ENCODE measurements at places on chromosomes 16 and 17.
A peak's percentile ranks its signal among the peaks of the same experiment; 100 is the strongest.

GRCh38 chr17:70313086-70313852 is 143.9 kb downstream of the KCNJ2 start:
- DNase-seq: no peak

DNA sequence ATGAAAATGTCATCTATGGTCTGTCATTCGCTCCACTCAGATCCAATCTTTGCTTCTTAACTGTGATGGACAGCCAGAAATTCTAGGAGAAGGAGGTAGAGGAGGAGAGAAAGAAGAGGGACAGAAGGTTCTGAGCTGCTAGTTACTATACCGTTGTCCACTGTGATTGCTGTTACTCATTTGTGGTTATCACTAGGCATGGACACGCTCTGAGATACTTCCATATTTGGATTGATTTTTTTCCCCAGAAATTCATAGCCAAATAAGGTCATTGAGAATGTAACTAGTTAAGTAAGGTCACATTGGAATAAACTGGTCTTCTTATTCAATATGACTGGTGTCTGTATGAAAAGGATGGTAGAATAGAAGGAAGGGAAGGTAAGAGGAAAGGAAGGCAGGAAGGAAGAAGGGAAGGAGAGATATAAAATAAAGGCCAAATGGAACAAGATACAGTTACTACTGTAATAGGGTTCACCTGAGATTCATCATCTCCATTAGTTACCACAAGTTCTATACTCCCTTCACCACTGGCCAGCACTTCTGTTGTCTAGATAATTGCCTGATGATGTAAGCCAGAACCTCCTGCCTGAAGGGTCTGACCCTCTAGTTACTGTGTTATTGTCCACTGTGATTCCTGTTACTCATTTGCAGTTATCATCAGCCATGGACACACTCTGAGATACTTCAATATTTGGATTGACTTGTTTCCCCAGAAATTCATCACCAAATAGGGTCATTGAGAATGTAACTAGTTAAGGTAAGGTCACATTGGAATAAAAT is 2.9 kb downstream of the KRTAP9-7 start:
- no peak for DNase-seq

GRCh38 chr17:7927596-7927995 is 2.1 kb downstream of the KCNAB3 start:
- no peak for DNase-seq

- DNase-seq: no peak
Measured at GRCh38 chr17:38562903-38563302, 42.8 kb downstream of the SRCIN1 start.

- no peak for DNase-seq
Measured at GRCh38 chr17:30308406-30308805, 16.7 kb upstream of the BLMH start.

DNA sequence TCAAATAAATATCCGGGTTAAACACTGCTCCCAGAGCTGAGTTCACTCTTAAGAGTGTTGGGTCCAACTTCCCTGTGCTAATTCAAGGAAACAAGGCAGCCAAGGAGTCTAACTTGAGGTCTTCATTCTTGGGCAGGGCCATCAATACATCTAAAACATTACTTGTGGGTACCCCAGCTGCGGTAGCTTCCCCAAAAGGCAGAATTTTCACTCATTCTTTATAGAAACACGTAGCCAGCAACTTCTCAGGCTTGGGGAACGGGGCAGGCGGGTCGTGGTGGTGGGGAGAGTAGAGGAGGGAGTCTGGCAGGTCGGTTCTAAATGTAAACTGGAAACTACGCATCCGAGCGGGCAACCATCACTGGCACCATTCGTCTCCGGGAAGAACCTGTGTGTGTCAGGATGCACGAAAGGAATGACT is 666 bp upstream of the METTL9 start:
- peak; percentile 9 for DNase-seq

DNA sequence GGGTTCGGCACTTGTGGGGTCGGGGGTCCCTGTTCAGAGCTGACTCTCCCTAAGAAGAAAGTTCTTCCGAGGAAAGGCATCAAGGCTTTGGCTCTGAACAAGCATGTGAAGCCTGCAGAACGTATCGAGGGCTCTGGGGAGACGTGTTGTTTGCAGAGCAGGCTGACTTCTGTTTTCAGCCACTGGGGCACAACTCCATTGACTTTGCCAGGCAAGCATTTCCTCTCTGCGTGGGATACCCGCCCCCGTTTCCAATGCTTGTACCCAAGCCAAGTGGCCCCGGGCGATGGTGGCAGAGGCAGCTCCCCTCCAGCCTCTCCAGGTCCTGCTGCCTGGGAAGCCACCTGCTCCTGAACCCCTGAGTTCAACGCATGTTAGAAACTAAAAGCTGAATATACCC is 255.7 kb downstream of the RBFOX3 start:
- DNase-seq: no peak

DNA sequence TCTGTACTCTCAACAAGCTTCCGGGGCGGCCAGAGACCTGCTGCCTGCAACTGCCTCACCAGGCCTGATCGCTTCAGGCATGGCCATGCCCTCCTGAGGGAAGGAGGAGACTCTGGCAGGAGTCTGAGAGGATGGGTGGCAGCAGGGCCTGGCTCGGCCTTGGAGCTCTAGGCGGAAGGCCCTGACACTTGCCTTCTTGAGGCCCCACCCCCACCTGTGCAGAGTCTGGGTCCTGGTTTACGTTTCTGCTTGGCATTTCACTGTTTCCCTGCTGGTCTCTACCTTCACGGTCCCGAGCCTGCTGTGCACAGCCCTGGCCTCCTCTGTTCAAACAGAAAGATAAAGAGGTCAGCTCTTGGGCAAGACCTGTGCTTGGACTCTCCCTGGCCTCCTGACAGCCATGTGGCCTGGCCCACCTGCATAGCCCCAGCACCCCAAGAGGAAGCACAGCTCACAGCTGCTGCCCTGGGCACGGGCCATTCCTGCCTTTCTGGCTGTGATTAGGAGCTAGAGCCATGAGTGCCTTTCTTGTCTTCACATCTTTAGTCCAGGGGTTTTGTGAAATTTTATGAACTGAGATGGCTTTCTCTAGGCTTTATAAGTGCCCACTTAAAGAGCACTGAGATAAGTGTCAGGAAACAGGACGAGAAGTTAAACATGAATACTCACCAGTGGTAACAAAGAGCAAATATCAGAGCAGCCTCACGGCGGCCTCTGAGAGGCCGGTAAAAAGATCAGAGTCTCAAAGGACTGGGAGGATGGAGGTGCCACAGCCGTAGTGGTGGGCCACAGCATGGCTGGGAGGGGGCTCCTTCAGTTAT is 25.6 kb upstream of the MTSS2 start:
- no peak for DNase-seq

- DNase-seq: no peak
Measured at GRCh38 chr16:75263291-75263962, 12.0 kb upstream of the BCAR1 start.

DNA sequence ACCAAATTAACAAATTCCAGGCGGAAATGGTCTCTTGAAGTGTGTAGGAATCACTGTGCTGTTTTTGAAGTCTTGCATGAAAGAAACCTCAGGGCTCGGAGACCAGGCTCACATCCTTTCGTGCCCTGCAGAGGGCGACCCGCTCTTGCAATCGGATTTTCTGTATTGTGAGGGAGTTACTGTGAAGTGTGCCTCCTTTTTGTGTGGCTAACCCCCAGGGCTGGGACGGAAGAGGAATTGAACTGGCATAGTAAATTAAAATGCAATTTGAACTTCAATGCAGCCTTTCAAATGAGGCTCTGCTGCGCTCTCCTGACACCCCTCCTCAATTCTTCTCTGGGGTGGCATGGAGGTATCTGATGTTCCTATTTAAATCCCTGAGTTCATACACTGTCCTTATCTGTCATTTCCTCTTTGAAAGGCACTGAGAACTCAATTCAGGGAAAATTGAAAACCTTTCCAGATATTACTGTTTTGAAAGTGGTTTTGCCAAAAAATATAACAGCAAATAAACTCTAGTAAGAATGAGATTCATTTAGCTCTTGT is 51.5 kb upstream of the MGAT5B start:
- DNase-seq: peak; percentile 67

DNA sequence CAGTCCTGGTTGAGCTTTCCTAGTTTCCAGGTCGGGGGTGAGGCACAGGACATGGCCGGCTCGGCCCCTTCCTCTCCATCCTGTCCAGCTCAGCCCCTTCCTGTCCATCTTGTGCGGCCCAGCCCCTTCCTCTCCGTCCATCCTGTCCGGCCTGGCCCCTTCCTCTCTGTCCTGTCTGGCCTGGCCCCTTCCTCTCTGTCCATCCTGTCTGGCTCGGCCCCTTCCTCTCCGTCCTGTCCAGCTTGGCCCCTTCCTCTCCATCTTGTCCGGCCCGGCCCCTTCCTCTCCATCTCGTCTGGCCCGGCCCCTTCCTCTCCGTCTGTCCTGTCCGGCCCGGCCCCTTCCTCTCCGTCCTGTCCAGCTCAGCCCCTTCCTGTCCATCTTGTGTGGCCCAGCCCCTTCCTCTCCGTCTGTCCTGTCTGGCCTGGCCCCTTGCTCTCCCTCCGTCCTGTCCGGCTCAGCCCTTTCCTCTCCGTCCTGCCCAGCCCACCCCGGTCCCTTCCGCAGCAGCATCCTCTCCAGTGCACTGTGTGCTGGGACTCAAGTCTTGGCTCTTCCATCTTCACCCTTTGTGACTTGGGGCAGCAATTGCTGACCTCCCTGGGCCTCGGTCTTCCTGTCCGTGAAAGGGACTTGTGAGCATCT is 5.5 kb upstream of the ZNF750 start:
- DNase-seq: no peak

GRCh38 chr16:24839347-24839972 is 6.3 kb upstream of the SLC5A11 start:
- DNase-seq: no peak

GRCh38 chr16:84925092-84925772 is 86.1 kb downstream of the ZDHHC7 start:
- peak; percentile 57 for DNase-seq

DNA sequence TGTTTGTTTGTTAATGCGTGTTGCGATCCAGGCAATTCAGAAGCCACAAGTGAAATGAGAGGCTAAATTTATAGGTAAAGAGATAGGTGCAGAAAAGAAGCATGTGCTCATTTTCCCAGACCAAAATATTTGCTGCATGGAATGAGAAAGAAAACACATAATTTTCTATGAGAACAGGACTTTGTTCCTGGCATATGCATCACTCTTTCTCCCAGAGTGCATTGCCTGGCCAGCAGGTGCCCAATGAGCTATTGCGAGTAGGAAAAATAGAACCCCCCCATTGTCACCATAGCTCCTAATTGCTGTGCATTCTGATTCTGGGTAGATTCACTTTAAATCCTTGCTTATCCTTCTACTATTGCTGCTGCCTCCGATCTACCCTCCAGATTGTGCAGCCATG is 410.4 kb downstream of the PMP22 start:
- DNase-seq: no peak

GRCh38 chr16:84356591-84357116 is 11.7 kb upstream of the ATP2C2 start:
- no peak for DNase-seq

DNA sequence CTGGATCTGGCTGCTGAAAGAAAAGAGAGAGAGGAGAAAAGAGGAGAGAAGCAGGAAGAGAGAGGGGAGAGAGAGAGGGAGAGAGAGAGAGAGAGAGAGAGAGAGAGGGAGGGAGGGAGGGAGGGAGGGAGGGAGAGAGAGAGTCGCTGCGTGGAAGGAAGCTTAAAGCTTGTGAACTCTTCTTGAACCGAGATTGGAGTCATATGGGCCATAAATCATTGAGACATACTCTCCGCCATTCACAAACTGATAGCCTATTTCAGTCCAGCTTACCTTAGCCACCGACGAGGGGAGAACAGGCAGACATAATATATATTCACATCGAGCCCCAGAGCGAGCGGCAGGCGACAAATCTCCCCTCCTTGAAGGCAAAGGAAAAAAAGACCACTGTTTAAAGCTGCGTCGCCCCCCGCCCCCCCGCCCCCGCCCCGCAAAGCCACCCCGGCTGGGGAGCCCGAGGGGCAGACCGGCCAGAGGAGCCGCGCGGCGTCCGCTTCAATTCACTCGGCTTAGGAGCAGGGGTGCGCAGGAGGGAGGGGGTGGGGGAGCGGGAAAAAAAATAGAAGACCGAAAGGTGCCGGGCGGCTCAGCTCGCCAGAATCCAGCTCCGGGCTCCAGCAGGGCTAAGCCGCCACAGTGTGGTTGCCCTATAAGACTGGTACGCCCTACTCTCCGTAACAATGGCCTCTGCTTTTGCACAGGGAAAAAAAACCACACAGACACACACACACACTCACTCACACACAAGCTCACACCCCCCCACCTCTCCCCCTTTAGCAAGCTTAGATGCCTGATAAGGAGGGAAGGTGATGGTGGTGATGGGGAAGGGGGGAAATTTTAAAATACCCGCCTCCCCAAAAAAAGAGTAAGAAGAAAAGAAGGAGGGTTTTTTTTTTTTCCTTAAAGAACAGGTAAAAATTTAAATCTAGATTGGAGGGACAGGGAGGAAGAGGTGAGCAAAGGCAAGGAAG is 10.6 kb upstream of the HOXB2 start:
- DNase-seq: peak; percentile 20

DNA sequence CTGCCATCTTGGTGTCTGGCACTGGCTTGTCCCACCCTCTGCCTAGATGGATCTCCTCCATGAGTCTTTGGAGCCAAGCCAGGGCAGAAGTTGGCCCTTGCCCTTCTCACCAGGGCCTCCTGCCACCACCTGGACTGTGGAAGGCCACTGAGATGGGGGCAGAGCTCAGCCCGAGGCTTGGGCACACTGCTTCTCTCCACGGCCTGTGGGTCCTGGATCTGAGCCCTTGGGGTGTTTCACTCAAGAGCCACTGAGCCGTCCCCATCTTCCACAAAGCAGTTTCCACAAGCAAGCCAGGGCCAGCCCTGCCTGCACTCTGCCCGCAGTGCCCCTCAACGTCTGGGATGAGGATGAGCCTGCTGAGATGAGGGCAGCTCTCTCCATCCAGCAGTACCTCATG is 16.7 kb upstream of the CD300A start:
- no peak for DNase-seq

GRCh38 chr16:2787406-2787805 is at the start of gene PRSS33:
TSS of gene PRSS33 (minus strand) at chr16:2787560. CDS start at chr16:2786547, 1,013 bp downstream.
- no peak for DNase-seq

DNA sequence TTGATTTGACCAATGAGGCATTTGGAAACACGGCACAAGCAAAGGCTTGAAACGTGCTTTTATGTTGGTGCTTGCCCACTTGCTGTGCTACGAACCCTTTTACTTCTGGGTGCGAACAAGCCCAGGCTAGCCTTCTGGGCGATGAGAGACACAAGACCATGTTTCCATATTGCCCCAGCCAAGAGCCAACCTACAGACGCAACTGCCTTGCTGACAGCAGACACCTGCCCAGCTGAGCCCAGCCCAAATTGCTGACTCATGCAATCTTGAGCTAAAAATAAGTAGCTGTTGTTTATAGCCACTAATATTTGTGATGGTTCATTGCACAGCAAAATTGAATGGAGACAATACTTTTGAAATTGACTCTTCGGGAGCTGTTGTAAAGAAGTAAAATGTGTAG is 464.5 kb downstream of the WWOX start:
- no peak for DNase-seq

DNA sequence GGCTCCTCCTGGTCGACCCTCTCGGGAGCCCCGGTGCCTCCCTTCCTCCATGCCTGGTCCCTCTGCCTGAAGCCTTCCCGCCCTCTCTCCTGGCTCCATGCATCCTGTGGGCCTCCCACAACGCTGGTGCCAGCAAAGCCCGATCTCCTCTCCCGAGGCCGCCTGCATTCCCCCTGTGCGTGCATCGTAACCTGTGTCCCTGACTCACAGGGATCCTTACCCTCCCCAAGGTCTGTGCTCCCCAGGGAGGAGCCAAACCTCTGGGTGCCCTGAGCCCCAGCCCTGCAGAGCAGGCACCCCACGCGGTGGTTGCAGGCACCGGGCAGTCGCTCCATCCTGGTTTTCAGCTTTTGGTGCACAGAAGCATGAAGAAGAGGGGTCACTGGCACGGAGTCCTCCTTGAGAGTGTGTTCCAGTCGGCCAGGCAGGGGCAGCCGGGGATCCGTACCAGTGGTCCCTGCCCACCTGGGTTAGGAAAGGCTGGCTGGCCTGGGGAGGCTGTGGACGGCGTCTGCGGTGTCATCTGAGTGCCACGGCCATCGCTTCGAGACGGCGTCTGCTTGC is 1.8 kb upstream of the ENPP7 start:
- DNase-seq: no peak
